ENCODE measurements at places on chromosomes 4 and X. TPM values are rescaled to one million over a fixed set of nuclear protein-coding genes. Genes with fewer than 3 reads are reported as not detected.

- peak within 1 kb of the TSS; percentile 73 for H3K27ac ChIP-seq
- no peaks in the 10 kb centered on the region for H3K36me3 ChIP-seq
- no peaks in the 10 kb centered on the region for H3K4me1 ChIP-seq
Measured at GRCh38 chrX:138711399-138712347, at the start of gene FGF13. TSS of gene FGF13 (minus strand) at chrX:138711717. CDS start at chrX:138711003, 714 bp downstream.

DNA sequence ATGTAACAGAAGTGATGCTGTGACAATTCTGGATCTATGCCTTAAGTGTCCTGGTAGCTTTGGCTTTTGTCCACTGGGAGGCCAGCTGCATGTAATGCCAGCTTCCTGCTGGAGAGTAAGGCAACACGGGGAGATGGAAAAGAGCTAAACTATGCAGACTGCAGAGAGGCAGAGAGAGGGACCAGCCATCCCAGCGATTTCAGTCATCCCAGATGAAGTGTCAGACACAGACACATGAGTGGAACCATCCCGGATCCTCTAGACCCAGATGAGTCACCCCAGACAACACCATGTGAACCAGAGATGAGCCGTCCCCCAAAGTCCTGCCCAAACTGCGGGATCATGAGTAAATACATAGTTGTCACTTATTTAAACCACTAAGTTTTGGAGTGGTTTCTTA is 14.6 kb downstream of the SRPX start:
- no peaks in the 10 kb centered on the region for H3K27me3 ChIP-seq
- no peak overlapping the region for H3K4me3 ChIP-seq
- no peaks in the 10 kb centered on the region for H3K4me1 ChIP-seq
- H3K36me3 ChIP-seq = no peaks in the 10 kb centered on the region
- H3K27ac ChIP-seq = no peak overlapping the region

- no peaks in the 10 kb centered on the region for H3K4me1 ChIP-seq
- no peak for DNase-seq
Measured at GRCh38 chr4:172895699-172896098, 272.9 kb upstream of the GALNT7 start.

DNA sequence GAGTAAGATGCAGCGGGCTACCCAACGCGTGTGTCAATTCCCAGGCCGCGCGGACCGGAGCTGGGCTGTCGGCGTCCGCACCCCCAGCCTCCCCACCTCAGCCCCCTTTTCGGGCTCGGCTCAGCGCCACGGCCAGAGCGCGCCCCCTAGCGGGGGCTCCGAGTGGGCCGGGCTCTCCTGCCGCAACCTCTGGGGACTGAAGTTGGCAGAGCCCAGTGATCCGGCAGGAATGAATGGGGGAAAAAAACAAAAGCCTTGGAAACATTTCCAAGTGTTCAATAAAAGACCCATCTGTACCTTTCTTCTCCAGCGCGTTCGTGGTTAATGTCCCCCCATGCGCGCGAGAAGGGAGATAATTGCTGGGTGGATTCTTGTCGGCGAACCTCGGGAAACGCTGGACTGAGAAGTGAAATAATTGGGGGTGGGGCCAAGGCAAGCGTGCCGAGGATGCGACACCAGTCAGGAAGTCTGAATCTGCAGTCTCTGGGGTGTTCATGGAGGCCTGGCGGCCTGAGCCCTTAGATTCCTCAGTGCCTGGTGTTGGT is 5.2 kb upstream of the ARX start:
- H3K27ac ChIP-seq = no peak overlapping the region
- H3K36me3 ChIP-seq = no peaks in the 10 kb centered on the region
- H3K27me3 ChIP-seq = peaks cover 1% of the 10 kb centered on the region
- no peak for DNase-seq

- H3K27me3 ChIP-seq = no peaks in the 10 kb centered on the region
- H3K27ac ChIP-seq = no peak overlapping the region
- no peak overlapping the region for H3K4me3 ChIP-seq
Measured at GRCh38 chr4:173382349-173382748, 11.6 kb downstream of the SAP30 start.

The GATA1 gene
- total RNA-seq = not detected

The CFAP99 gene
- total RNA-seq = not detected

The ALAS2 gene
- 10.4 TPM for total RNA-seq

The FAM133A gene
- total RNA-seq = 0.65 TPM

The ASMTL gene
- total RNA-seq = 32.3 TPM
